ENCODE measurements at places on chromosomes 3 and 15. TPM values are rescaled to one million over a fixed set of nuclear protein-coding genes. Genes with fewer than 3 reads are reported as not detected.

SLC22A14 gene
- total RNA-seq: 0.49 TPM

HRH1 gene
- 4.7 TPM for total RNA-seq

PHLDB2 gene
- 49.7 TPM for total RNA-seq

PPIB gene
- total RNA-seq: 651 TPM

C3orf20 gene
- total RNA-seq: not detected

P4HTM gene
- 23.4 TPM for total RNA-seq

TP63 gene
- total RNA-seq: 0.49 TPM

MORC1 gene
- total RNA-seq: not detected

GJD2 gene
- 0.12 TPM for total RNA-seq

MRPL47 gene
- 16.6 TPM for total RNA-seq

LYZL4 gene
- not detected for total RNA-seq

CCR9 gene
- not detected for total RNA-seq

CAND2 gene
- total RNA-seq: 13.1 TPM

VILL gene
- 10.1 TPM for total RNA-seq

ZNF662 gene
- 6.7 TPM for total RNA-seq

ROPN1 gene
- total RNA-seq: not detected

SLC22A13 gene
- 0.97 TPM for total RNA-seq

MBNL1 gene
- total RNA-seq: 465 TPM

GALNT15 gene
- total RNA-seq: 9.4 TPM

GOLGA6L7 gene
- total RNA-seq: not detected

POLG gene
- 64.8 TPM for total RNA-seq

IGDCC3 gene
- total RNA-seq: under 0.01 TPM

DBR1 gene
- 12.8 TPM for total RNA-seq

TNNC1 gene
- total RNA-seq: 5.5 TPM

MUSTN1 gene
- total RNA-seq: not detected

VPS8 gene
- 73.7 TPM for total RNA-seq

GNAT1 gene
- total RNA-seq: not detected

PTPRG gene
- total RNA-seq: 167 TPM

CD200R1 gene
- total RNA-seq: 0.16 TPM

CD80 gene
- under 0.01 TPM for total RNA-seq

SGO1 gene
- 1.6 TPM for total RNA-seq

CDC25A gene
- 2.8 TPM for total RNA-seq

PAK6 gene
- 0.32 TPM for total RNA-seq

CCDC39 gene
- not detected for total RNA-seq

XCR1 gene
- total RNA-seq: not detected

PCOLCE2 gene
- 1.3 TPM for total RNA-seq

CPNE9 gene
- not detected for total RNA-seq

All from hair follicle dermal papilla cell (primary cell).